CD14-positive monocyte (primary cell): ENCODE measurements at places on chromosomes 12 and 14. TPM values are rescaled to one million over a fixed set of nuclear protein-coding genes. Genes with fewer than 3 reads are reported as not detected.

- no peak overlapping the region for H3K4me3 ChIP-seq
- H3K36me3 ChIP-seq = no peaks in the 10 kb centered on the region
- H3K27ac ChIP-seq = no peak overlapping the region
- no peaks in the 10 kb centered on the region for H3K4me1 ChIP-seq
- H3K27me3 ChIP-seq = no peaks in the 10 kb centered on the region
These were observed 11.5 kb downstream of the ALG10 start for GRCh38 chr12:34033628-34034296.

DNA sequence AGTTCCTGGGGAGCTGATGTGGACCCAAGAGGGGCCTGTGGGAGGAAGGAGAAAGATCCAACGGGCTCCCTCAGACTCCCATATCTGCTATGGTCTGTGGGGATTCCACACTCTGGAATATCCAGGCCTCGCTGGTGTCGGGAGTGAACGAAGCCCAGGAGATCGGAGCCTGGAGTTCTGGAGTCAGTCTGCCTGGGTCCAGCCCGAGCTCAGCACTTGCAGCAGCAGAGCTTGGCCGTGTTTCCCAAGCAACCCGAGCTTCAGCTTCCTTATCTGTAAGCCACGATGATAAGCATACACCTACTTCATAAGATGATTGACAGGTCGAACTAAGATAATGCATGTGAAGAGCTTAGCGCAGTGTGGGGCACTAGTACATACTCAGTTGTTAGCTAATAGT lies 10.1 kb downstream of the LTBP2 start:
- no peak for DNase-seq
- no peak overlapping the region for H3K4me3 ChIP-seq
- H3K4me1 ChIP-seq = no peaks in the 10 kb centered on the region
- no peaks in the 10 kb centered on the region for H3K36me3 ChIP-seq

DNA sequence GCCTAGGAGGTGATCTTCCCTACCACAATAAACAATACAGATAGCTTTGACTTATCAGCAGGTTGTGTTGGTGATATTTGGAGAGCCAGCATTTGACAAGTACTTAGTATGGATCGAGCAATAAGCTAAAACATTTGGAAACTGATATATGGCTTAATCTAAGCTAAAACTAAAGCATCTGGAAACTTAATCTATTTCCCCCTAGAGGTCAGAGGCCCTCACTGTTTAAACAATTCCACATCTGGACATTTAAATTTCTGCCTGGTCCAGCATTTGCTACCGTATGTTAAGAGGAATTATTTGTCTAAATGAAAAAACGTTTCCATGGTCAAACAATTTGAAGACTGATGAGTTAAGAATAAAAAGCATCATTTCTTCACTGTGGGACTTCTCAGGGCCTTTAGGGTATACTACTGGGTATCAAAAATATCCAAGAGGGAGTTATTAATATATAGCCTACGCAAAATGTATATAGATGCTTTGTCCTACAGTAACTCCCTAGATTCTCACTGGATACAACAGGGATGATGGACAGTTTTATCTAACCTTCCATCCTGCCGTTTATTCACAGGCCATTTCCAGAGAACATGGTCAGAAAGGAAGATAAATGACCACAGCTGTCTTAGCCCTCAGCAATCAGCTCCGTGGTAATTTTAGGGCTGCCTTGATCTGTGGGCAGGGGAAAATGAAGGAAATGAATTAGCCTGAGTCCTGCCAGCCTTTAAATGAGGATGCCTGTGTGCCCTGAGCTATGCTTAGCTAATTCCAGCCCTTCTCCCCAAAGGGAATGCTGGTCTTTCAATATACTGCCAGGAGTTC lies 135.4 kb upstream of the NUDT4 start:
- no peak for DNase-seq
- no peaks in the 10 kb centered on the region for H3K36me3 ChIP-seq
- peak overlapping the region; percentile 88 for H3K27ac ChIP-seq
- no peak overlapping the region for H3K4me3 ChIP-seq

- H3K4me1 ChIP-seq = no peaks in the 10 kb centered on the region
- H3K27me3 ChIP-seq = no peaks in the 10 kb centered on the region
- no peak overlapping the region for H3K4me3 ChIP-seq
- peak; percentile 23 for DNase-seq
These were observed 120.4 kb downstream of the ANO6 start for GRCh38 chr12:45336331-45336730.

DNA sequence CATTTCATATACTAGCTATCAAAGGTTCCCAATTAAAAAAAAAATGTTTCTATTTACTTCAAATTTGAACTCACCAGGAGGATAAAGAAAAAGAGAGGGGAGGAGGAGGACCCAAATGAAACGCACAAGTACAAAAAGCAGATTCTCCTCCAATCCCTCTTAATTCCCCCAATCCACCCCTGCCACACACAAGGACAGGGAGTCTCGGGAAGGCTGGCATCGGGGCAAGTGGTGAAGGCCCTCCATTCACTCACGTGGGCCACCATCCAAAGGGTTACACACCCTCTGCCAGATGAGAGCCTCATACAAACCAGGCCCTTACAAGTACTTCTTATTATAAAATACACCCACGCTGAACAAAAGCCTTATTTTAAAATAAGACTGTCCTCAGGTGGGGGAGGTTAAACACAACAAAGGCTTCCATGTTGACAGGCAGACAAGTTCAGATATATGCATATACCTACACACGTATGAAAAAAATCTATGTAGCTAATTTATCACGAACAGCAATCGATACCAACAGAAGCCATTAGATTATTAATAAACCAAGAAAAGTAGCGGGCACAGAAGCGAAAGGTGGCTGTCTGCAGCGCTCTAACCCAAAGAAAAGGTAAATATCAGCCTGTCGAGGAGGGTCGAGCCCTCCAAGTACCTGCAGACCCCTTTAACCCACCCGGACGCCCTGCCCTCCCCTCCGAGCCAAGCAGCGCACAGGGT lies 1.5 kb downstream of the ATP2B1 start:
- peak overlapping the region; percentile 99 for H3K27ac ChIP-seq
- DNase-seq = no peak
- H3K36me3 ChIP-seq = no peaks in the 10 kb centered on the region
- H3K4me1 ChIP-seq = peaks cover 41% of the 10 kb centered on the region
- peak overlapping the region; percentile 98 for H3K4me3 ChIP-seq

PKP2 gene
- 2.9 TPM for polyA plus RNA-seq

CD163 gene
- 123 TPM for polyA plus RNA-seq

- H3K27ac ChIP-seq = no peak overlapping the region
- H3K4me3 ChIP-seq = no peak overlapping the region
- DNase-seq = peak; percentile 73
- no peaks in the 10 kb centered on the region for H3K27me3 ChIP-seq
- peaks cover 8% of the 10 kb centered on the region for H3K4me1 ChIP-seq
- H3K36me3 ChIP-seq = no peaks in the 10 kb centered on the region
These were observed 124.3 kb upstream of the EGLN3 start for GRCh38 chr14:34075042-34075744.

DNA sequence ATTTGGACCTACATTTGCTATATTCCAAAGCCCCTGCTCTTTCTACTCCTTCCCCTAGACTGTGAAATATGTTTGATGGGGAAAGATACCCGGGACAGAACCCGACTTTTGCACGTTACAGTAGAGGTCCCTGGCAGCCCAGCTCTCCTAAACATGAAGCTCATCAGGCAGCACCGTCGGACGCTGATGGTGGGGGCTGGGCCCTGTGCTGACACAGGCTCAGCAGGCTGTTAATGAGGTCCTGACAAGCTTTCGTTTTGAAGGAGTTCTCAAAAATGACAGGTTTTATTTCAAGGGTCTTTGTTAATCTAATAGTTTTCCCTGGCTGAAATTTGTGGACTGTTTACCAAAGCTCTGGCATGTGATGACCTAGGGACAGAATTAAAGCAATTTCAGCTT lies 102.3 kb downstream of the SLC25A47 start:
- H3K27me3 ChIP-seq = no peaks in the 10 kb centered on the region
- no peak for DNase-seq
- H3K36me3 ChIP-seq = no peaks in the 10 kb centered on the region
- H3K4me3 ChIP-seq = no peak overlapping the region
- peaks cover 21% of the 10 kb centered on the region for H3K4me1 ChIP-seq

GRCh38 chr12:124927201-124928094 lies 13.0 kb upstream of the UBC start:
- peaks cover 25% of the 10 kb centered on the region for H3K4me1 ChIP-seq
- DNase-seq = peak; percentile 89
- peaks cover 5% of the 10 kb centered on the region for H3K27me3 ChIP-seq
- peak overlapping the region; percentile 9 for H3K27ac ChIP-seq

DNA sequence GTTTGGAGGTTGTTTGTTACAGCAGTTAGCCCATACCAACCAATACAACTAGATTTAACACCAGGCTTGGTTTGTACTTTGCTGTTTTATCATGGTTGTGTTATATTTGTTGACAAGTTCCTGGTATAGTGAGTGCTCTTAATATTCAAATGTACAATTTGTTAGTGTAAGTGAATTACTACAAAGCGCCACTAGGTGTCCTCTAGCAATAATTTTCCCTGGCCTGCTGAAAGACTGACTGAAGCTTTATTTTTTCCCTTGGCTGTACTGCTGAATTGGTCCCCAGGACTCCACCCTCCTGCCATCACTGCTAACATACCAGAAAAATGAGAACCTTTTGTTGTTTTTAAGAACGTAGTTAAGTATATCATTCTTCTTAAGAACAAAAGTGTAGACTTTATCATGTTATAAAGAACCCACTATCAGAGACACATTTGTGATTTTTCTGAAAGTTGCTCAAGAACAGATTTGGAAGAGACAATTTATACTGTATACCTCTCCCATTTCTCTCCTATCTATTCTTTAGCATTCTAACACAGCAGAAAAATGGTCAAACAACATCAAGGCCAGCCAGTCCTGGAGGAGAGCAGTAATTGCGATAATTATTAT lies 75.3 kb upstream of the FAR2 start:
- H3K27me3 ChIP-seq = no peaks in the 10 kb centered on the region
- no peaks in the 10 kb centered on the region for H3K36me3 ChIP-seq
- no peaks in the 10 kb centered on the region for H3K4me1 ChIP-seq
- DNase-seq = peak; percentile 34
- H3K4me3 ChIP-seq = no peak overlapping the region
- no peak overlapping the region for H3K27ac ChIP-seq

DNA sequence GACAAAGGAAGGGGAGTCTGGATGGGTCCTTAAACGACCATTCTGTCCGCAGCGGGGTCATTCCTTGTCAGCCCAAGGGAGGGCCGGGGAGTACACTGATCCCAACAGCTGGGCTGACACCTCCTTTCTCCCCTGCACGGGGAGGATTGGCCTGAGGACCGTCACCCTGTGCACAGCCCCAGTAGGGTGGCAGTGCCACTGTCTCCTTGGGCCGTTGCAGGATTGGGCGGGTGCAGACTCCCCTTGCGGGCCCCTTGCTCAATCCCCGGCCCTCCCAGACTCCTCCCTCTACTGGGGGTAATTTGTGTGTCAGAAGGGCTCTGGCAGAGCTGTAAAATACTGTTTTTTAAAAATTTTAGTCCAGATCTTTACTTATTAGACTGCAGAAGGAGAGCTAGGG lies 12.6 kb upstream of the AMN start:
- no peak for DNase-seq
- H3K4me1 ChIP-seq = no peaks in the 10 kb centered on the region
- peaks cover 23% of the 10 kb centered on the region for H3K36me3 ChIP-seq
- no peak overlapping the region for H3K27ac ChIP-seq
- H3K27me3 ChIP-seq = no peaks in the 10 kb centered on the region
- H3K4me3 ChIP-seq = no peak overlapping the region

KRT86 gene
- polyA plus RNA-seq = not detected

SNX6 gene
- polyA plus RNA-seq = 115 TPM

GCH1 gene
- polyA plus RNA-seq = 50.2 and 68.6 TPM in 2 replicates

GRCh38 chr12:23236066-23236780 lies 611.3 kb downstream of the ETNK1 start:
- no peaks in the 10 kb centered on the region for H3K27me3 ChIP-seq
- H3K36me3 ChIP-seq = no peaks in the 10 kb centered on the region
- no peaks in the 10 kb centered on the region for H3K4me1 ChIP-seq
- no peak for DNase-seq

DNA sequence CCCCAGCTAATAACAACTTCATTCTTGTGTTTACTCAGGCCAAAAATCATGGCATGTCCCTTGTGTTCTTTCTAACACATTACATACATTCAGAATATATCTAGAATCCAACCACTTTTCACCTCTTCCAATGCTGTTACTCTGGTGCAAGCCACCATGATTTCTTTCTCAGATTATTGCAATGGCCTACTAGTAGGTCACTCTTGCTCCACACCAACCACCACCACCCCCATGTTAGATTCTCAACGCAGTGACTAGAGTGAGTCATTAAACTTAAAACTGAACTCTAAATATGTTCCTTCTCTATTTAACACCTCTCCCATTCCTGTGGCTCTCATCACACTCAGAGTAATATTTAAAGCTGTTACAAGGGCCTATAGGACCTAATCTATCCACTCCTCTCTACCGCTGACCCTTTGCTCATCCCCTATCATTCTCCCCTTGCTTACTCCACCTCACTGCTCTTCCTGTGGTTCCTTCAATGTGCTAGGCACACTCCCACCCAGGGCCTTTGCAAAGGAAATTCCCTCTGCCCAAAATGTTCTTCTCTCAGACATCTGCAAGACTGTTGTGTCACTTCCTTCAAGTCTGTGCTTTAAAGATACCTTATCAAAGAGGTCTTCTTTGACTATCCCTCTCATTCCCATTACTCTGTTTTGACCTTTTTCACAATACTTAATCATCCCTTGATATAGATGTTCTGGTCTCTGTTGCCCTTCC lies 6.6 kb downstream of the RTN1 start:
- no peaks in the 10 kb centered on the region for H3K27me3 ChIP-seq
- H3K4me1 ChIP-seq = peaks cover 20% of the 10 kb centered on the region
- no peak overlapping the region for H3K4me3 ChIP-seq
- H3K36me3 ChIP-seq = no peaks in the 10 kb centered on the region
- no peak overlapping the region for H3K27ac ChIP-seq
- peak; percentile 29 for DNase-seq

DNA sequence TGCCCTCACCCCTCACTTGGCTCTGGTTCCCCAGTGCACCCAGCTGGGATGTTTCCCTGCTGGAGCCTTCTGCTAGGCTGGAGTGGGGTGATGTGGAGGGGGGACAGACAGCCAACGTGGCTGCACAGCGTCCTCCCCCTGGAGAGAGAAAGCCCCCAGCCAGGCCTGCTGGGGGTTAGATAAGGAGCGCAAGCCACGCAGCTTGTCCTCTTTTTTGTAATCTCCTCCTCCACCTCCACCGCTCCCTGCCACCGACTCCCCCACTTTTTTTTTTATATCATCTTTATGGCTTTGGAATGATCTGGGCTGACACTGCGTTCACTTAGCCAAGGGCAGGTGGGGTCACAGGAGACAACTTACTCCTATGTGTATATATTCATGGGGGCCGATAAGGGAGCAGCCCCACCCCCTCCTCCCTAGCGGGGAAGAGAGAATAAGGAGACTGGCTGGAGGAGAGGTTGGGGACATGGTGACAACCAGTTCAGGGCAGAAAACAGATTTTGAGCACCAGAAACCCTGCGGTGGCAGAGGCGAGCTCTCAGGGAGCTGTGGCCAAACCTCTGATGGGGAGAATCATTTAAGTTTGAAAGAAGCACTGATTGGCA lies 169.9 kb upstream of the LHX5 start:
- no peak overlapping the region for H3K27ac ChIP-seq
- peaks cover 2% of the 10 kb centered on the region for H3K27me3 ChIP-seq
- H3K4me3 ChIP-seq = no peak overlapping the region
- DNase-seq = no peak
